ENCODE measurements at places on chromosomes 16 and 17. TPM values are rescaled to one million over a fixed set of nuclear protein-coding genes. Genes with fewer than 3 reads are reported as not detected.

Gene DHRS7C
- not detected for total RNA-seq

- no peak for DNase-seq
Measured at GRCh38 chr16:87165885-87166284, 151.3 kb downstream of the C16orf95 start.

GRCh38 chr16:68236826-68237242 lies 907 bp upstream of the ESRP2 start:
- DNase-seq: no peak

Gene DLX3
- not detected for total RNA-seq

DNA sequence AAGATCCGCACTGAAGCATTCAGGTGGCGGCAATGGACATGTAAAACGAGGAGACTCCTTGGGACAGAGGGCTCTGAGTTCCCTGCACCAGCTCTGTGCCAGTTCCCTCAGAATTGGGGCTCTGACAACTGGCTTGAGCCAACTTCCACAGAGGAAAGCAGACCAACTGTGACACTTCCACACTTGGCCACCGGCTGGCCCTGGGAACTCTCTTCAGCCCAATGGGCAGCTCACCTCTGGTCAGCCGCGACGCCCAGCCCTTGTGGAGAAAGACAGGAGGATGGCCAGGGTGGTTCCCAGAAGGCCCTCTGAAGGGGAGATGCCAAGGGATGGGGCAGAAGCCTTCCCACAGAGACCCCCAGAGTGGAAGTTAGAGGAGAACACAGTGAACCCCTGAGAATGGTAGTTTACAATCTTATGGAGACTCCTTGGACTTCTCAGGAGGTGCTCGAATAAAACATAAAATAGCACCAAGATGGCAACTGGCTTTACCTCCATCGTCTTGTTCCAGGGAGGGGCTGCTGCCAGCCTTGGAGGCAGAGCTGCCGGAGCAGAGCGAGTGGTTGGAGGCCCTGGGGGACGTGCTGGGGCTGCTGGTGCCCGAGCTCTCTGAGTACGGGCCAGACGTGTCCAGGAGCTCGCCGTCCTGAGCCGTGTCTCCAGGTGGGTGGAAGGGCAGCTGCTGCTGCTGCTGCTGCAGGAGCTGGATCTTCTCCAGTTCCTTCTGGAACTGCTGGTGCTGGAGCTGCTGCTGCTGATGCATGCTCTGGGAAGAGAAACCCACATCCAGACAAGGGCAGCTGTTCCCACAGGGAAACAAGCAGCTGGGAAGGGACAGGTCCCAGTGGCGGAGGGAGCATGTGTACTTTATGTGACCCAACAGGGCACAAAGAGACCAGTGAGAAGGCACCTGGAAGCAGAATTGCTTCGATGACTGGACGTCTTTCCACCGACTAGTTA lies 35.0 kb upstream of the ICAM2 start:
- no peak for DNase-seq

GRCh38 chr16:2591476-2592240 lies 53.8 kb downstream of the PDPK1 start:
- DNase-seq: no peak

DNA sequence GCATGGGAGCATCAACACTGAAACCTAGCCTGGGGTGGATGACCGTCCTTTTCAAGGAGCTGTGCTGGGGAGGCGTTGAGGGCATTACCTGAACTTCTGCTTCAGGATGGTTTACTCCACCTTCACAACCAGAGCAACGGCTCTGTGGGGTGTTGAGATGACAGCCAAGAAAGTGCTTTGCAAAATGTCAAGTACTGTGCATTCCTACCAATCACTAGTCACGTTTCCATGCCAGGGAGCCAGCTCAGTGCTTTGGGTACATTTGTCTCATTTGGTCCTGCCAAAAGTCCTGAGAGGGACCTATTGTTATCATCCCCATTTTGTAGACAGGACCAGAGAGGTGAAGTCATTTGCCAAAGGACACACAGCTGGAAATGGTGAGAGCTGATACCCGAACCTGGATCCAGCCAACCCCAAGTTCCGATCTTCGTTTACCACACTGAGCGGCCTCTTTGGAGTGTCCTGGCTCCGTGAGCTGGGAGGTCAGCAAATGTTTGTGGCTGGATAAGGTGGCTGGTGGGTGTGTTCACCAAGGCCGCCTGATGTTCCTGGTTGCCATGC lies 61.6 kb downstream of the IRF8 start:
- DNase-seq: no peak

DNA sequence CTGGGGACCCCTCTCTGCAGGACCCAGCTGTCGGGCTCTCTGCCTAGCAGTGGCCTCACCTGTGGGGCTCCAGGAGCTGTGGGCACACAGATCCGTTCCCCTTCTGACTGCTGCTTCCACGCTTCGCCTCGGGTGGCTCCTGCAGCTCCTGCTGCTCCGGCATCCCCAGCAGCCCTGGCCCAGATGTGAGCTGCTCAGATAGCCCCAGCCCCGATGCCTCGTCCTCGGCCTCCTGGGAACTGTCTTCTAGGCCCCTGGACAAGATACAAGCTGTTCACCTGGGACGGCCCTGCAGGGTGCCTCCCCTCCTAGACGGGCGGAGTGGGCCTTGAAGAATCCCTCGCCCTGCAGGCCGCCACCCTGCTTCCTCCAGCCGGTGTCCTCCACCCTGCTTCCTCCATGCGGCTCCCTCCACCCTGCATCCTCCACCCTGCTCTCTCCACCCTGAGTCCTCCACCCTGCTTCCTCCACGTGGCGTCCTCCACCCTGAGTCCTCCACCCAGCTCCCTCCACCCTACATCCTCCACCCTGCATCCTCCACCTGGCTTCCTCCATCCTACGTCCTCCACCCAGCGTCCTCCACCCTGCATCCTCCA lies 11.0 kb downstream of the EMC6 start:
- no peak for DNase-seq

Gene EVI2A
- 0.63 TPM for total RNA-seq

Gene GPR179
- total RNA-seq: 0.03 TPM

Gene SPEM3
- total RNA-seq: not detected

DNA sequence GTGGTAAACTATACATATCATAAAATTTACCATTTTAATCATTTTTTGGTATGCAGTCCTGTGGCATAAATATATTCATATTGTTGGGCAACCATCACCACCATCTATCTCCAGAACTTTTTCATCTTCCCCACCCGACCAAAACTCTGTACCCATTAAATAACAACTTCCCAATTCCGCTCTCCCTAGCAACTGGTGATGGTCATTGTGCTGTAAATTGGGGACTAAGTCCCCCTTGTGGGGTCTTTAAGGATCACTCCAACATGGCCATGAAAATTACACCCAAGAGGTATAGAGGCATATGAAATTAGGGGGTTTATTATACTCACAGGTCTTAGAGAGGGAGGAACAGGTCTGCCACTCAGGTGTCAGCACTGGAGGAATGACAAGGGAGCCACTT lies 57.4 kb upstream of the NKD1 start:
- no peak for DNase-seq

Gene CCT6B
- 2.1 TPM for total RNA-seq

GRCh38 chr16:28166394-28167208 lies 45.2 kb downstream of the XPO6 start:
- no peak for DNase-seq

Gene SEZ6L2
- total RNA-seq: 0.55 TPM

GRCh38 chr17:68710035-68710780 lies 109.0 kb upstream of the FAM20A start:
- no peak for DNase-seq

GRCh38 chr17:37017404-37017803 lies 68.7 kb downstream of the AATF start:
- no peak for DNase-seq

Gene CCL1
- not detected for total RNA-seq

DNA sequence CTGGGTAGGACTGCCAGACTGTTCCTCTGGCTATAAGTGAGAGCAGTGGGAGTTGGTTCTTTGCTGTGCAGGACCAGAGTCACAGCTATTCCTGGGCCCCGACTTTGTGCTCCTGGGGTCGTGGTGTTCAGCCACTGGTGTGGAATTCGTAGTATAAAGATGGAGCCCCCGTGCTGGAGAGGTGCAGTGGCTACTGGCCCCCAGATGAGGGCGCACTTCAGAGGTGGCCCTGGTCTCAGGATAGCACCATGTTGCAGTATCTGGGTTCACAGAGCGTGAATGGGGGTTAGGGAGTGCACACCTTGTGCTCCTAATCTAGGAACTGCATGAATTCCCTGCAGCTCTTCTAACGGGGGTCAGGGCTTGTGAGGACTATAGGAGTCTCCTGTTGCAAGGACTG lies 21.1 kb downstream of the TANC2 start:
- DNase-seq: no peak

DNA sequence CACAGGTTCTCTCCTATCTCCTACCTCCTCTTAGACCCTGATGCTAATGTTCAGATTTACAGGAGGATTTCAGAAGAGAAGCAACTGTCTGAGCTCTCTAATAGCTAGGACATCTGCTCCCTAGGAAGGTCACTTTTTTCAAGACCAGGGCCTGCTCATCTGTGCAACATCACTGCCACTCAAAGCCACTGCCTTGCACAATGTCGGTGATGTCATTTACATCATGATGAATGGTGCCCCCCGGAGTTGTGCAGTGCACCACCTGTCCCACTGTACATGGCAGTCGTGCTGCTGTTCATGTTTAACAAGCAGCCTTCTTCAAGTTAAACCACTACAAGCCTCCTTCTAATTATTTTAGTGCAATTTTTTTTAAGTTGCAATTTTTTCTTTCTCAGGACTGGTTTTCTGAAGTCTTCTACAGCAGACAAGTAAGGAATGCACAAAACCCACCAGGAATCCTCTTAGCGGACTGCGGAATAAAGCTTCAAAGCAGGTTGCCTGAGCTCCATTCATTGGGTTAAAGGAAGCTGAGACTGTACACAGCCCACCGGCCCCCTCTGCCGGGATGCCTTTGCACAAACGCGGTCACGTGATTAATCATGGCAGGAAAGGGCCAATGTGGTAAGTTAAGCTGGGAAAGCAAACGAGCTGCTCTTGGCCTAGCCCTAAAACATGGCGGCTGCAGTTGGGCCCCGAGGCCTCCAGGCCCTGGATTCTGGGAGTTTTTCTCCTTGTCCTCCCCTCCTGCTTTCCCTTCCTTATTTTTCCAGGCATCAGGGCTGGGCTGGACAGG lies 74.1 kb downstream of the MYH11 start:
- DNase-seq: no peak

- no peak for DNase-seq
Measured at GRCh38 chr17:51612692-51613091, 352.3 kb downstream of the UTP18 start.

DNA sequence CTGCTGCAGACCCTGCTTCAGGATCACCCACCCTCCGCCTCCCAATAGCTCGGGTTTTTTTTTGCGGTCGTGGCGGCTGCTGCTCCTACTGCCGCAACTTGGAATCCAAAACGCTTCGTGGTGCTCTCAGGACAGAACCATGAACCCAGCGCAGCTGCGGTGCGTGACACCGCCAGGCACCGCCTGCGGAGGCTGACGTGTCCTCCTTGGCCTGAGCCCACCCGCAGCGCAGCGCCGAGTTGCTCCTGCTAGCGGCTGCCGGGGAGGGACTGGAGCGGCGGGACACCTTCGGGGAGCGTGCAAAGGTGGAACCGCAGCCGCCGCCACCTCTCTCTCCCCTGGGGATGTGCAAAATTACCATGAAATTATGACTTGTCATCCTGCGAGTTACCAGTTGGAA lies 1893.0 kb downstream of the TP53TG3F start:
- DNase-seq: no peak

GRCh38 chr16:53841884-53842283 lies 137.9 kb downstream of the FTO start:
- no peak for DNase-seq

DNA sequence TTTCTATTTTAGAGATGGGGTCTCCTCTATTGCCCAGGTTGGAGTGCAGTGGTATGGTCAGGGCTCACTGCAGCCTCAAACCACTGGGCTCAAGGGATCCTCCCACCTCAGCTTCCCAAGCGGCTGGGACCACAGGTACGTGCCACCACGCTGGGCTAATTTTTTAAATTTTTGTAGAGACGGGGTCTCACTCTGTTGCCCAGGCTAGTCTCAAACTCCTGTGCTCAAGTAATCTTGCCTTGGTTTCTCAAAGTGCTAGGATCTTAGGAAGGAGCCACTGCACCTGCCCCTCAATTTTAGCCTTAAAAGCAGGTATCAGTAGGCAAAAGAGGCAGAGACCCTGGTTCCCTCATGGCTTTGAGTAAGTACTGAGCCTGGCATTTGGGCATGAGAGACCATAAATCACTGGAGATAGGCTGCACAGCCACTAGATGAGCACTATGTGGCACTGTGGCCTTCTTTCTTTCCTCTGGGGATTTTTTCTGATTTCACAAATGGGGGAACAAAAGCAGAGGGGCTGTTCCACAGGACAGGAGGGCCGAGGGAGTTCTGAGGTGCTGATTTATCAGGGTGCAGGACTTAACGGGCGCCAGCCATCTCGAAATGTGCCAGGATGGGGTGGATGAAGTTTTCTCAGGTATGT lies 82.2 kb downstream of the PLXDC1 start:
- DNase-seq: no peak

DNA sequence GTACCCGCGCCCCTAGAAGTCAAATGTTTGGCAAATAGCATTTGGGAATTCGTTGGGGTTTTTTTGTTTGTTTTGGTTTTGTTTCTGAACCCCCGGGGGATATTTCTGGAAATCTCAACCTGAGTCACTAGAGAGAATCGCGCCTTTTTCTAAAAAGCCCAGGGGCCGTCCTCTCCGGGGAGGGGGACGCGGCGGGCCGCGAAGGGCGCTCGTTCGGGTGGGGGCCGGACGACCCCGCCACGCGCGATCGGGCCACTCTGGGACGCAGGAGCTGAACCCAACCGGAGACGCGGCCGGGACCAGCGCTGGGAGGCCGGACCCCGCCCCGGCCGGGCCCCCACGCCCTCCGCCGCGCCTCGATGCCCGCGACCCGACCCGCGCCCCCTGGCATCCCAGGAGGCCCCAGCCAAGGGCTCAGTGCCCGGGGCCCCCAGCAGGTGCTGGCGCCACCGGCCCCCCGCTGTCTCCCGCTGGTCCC lies 302 bp downstream of the LITAF start:
- DNase-seq: no peak

GRCh38 chr17:39818358-39819000 lies 45.6 kb downstream of the IKZF3 start:
- DNase-seq: no peak

GRCh38 chr17:29787995-29788394 lies 142.0 kb downstream of the SSH2 start:
- DNase-seq: no peak

Gene PRSS22
- 0.70 TPM for total RNA-seq

GRCh38 chr17:13626703-13627102 lies 25.0 kb upstream of the HS3ST3A1 start:
- DNase-seq: no peak
